ENCODE measurements at places on chromosomes 1 and 21.

DNA sequence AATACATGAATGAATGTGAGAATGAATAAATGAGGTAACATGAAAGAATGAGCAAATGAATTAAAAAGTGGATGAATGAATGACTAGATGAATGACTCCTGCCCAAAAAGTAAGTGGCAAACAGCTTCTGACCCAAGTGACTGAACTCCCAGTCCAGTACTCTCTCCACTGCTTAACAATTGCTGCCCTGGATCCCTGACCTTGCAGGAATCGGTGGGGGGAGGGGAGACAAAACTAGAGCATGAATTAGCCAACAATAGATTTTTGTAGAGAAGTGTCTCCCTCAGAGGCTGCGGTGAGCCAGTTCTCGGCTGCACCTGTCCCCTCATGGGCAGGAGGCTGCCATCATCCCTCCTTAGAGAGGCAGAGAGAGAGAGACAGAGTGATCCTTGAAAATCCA lies 5.9 kb upstream of the GRIK3 start:
- no peak for DNase-seq

- no peak for DNase-seq
These were observed 11.6 kb downstream of the TRAF5 start for GRCh38 chr1:211338224-211338620.

DNA sequence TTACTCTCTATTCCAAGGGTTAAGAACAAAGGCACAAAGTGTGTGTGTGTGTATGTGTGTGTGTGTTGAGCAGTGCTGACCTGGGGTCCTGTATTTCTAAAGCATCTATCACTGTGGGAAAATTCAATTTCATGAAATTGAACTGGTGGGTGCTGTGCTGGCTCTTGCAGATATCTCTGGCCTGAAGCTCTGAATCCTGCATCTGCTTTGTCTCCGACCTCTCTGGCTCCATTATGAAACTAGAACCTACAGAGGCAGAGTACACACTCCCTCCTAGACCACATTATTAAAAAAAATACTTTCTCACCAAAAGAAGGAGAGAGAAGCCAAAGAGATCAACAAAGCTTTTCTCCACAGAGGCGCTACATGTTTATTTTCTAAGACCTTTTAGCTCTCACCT lies 88.4 kb upstream of the PDE4B start:
- DNase-seq: no peak

DNA sequence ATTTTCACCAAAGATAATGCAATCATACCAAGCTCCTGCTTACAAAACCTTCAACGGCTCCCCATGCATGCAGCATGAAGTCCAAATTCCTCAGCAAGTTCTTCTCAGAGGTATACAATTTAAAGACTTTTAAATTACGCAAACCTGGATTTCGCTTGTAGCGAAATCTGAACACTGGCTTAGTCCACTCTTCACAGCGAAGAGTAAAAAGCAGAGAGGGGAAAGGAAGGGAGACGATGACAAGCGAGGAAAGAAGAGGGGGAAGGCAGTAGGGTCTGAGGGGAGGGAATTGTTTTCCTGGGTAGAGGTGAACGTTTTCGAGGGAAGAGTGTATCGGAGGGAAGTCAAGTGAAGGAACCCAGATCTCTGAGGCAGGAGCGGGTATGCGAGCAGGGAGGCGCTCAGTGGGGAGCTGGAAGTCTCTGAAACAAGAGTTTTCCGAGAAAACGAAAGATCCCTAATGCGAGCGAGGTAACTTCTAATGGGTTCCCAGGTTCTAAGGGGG lies 790 bp downstream of the TESK2 start:
- DNase-seq: no peak

GRCh38 chr1:94719926-94720793 lies 100.0 kb upstream of the SLC44A3 start:
- DNase-seq: peak; percentile 49

Data from Right ventricle myocardium superior (tissue), 1 donor.